A172 (cell line): ENCODE measurements at places on chromosomes 16 and 17.
A peak's percentile ranks its signal among the peaks of the same experiment; 100 is the strongest.

GRCh38 chr16:88738151-88739084 is 32.1 kb downstream of the CTU2 start:
- no peak for DNase-seq

GRCh38 chr17:5043524-5043923 is 8.3 kb upstream of the SLC52A1 start:
- DNase-seq: no peak

DNA sequence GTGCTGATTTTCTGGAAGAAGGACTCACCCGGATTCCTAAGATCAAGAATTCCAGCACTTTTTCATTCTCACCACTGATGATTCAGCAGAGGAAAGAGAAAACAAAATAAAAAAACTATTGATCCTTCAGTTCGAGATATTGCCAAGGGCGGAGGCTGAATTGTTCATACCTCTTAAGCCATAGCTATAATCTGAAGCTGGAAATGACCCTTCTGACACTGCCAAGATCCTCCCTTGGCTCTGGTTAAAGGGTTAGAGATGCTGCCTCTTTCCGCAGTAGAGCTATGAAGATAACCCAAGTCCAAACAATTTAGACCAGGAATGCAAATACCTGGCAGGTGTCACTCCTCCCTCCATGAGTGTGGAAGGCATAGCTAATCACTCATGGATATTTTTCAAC is 73.0 kb downstream of the TMEM114 start:
- DNase-seq: no peak

GRCh38 chr17:82704886-82705285 is 6.4 kb upstream of the RAB40B start:
- DNase-seq: no peak

- DNase-seq: no peak
Measured at GRCh38 chr17:28711723-28712031, at the start of gene PROCA1. PROCA1 (minus strand) TSS chr17:28711888; CDS start chr17:28711660, 228 bp downstream.

GRCh38 chr16:2895813-2896212 is 12.8 kb downstream of the FLYWCH2 start:
- peak; percentile 82 for DNase-seq

DNA sequence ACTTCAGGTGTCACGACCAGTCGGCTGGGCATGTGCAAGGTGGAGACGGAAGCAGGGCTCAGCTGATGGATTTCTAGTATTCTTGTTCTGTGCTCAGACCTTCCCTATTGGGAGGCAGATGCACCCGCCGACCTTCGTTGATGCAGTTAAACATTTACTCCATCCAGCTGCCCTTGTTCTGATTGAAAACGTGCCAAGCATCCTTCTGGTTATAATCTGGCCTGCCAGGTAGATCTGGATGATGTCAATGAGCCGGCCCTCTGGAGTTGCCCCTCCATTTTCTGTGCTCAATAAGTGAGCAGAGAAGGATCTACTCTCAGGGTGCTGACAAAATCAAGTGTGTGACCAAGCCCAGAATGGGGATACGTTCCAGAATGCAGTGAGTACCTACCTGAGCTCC is 38.3 kb downstream of the CCDC182 start:
- no peak for DNase-seq
